Ovary (tissue), 10 donors: ENCODE measurements at places on chromosomes 3 and 15. TPM values are rescaled to one million over a fixed set of nuclear protein-coding genes. Genes with fewer than 3 reads are reported as not detected.

DNA sequence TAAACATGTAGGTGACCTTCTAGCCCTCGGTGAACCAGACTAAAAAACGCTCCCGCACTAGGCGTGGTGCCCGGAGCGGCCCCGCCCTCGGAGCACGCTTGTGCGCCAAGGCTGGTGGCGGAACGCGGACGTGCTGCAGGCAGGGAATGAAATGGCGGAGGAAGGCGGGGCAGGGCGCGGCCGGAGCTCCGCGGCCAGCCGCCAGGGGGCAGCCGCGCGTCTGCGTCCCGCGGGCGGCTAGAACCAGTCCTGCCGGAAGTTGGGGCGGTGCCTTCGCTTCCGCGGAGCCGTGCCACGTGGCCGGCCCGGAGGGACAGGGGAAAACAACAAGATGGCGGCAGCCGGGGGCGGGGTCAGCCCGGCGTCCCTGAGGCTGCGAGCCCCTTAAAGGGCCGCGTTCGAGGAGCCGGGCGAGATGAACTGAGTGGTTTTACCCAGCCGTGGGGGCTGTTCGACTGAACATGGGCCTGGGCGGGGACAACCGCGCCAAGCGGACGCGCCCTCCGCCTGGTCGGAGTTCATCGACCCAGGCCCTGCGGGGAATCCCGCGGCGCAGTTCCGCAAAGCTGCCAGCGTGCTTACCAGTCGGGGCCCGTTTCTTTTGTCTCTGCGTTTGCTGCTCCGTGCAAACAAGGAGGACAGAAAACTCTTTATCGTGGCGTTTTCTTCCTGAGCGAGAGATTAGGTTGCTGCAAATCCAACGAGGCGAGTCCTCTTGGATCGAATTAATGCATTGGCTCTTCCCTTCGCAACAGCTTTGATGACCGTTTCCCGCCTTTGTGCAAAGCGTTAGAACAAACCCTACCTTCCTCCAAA lies 90.9 kb upstream of the CHD2 start:
- peak; percentile 99 for DNase-seq

DNA sequence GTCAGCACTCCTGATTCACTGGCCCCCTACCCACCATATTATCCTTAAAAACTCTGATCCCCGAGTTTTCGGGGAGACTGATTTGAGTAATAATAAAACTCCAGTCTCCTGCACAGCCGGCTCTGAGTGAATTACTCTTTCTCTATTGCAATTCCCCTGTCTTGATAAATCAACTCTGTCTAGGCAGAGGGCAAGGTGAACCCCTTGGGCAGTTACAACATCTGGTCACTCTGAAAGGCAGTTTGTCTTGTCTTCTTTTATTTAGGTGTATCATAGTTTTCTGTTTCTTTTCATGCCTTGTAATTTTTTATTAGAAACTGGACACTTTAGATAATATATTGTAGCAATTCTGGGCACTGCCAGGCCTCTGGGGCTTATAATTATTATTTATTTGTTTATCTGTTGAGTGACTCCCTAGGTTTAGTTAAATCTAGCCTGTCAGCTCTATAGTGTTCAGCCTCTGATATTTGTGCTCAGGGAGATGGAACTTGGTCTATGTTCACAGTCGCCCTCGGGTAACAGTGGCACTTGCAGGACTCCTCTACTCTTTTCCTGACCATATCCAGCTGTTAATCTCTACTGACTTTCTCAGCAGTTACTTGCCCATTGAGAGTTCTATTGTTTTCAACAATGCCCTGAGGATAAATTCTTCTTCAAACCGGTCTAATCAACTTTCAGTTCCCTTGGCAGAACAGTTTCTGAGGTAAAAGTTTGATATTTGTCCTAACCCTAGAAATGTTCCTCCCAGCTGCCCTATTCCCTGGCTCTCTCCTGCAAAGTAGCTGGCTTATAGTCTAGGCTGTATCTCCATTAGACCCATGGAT lies 15.5 kb upstream of the PLAAT1 start:
- no peak for DNase-seq

The SLCO3A1 gene
- polyA plus RNA-seq: 18.9 TPM

DNA sequence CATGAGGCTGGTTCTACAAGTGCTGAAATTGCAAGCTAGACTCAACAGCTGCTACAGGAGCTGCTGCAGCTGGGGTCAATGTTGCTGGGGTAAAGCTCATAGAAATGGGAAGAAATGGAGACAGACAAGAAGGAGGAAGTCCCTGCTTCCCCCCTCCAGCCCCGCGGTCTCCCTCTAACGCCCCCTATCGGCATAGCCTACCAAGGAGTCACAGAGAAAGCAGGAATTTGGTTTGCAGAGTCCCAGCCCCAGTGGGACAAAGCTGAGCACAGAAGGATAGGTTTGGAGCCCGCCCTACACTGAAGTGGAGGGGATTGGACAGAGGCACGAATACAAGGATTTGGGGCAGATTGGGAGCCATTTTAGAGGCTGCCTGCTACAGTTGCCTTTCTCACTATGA lies 176.9 kb upstream of the ANKRD28 start:
- DNase-seq: no peak

GRCh38 chr15:99873451-99873850 lies 140.2 kb upstream of the LYSMD4 start:
- no peak for DNase-seq

GRCh38 chr3:40247714-40248454 lies 61.6 kb upstream of the EIF1B start:
- no peak for DNase-seq

DNA sequence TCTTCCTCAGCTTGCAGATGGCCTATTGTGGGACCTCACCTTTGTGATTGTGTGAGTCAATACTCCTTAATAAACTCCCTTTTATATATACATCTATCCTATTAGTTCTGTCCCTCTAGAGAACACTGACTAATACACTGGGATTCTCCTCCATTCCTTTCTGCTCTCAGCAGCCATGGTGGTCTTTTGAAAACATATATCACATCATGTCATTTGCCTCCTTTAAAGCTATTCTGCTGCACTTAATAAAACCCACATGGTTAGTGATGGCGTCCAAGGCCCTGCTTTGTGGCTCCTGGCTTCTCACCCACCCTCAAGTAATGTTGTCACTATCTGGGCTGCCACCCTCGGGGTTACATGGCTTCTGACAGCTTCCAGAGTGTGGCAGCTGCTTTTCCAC lies 169.5 kb downstream of the CADPS start:
- DNase-seq: no peak

DNA sequence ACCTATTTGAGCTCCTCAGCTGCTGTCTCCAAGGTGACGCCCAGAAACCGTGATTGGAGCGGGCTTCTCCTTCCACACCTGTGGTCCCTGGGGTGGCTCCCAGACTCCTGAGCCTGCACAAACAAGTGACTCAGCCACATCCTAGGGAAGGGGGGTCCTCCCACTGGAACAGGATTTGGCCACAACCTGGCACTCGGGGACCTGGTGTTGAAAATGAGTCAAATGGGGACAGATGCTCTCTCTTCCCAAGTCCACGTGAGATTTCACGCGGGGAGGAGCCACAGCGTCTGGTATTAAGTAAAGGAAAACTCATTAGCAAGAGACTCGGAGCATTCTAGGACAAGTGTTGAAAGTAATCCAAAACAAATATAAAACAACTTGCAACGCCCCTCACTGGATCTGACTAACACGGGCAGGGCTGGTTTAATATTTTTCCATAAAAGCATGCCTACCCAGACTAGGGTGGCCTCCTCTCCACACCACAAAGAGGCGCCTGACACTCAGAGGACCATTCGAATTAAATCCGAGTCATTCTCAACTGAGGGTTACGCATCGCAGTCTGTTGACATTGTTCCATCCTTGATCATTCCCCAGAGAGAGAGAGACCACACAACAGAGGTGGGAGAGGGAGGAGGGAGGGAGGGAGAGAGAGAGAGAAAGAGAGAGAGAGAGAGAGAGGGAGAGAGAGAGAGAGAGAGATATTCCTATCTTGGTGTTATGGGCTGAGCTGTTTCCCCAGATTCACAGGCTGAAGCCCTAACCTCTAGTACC lies 74.4 kb downstream of the MGLL start:
- DNase-seq: peak; percentile 37

DNA sequence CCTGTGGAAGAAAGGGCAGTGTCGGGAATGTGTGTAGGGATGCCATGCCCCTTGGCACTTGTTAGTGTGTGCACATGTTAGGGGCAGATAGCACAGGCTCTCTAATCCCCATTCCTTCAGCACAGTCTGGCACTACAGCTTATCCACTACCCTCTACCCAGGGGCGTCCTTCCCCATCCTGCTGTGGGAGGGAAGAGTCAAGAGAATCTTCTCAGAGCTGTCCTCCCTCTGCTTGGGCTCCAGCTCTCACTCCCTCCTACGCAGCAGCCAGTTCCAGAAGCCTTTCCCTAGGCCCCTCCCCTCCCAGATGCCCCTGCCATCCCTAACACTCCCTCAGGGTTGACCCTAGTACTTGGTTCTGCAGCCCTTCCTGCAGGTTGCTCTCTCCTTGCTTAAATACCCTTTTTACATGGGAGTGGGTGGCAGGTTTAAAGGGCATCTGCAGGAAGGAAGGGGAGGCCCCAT lies 815 bp upstream of the GRM2 start:
- no peak for DNase-seq

The CHRFAM7A gene
- 0.44 TPM for polyA plus RNA-seq

DNA sequence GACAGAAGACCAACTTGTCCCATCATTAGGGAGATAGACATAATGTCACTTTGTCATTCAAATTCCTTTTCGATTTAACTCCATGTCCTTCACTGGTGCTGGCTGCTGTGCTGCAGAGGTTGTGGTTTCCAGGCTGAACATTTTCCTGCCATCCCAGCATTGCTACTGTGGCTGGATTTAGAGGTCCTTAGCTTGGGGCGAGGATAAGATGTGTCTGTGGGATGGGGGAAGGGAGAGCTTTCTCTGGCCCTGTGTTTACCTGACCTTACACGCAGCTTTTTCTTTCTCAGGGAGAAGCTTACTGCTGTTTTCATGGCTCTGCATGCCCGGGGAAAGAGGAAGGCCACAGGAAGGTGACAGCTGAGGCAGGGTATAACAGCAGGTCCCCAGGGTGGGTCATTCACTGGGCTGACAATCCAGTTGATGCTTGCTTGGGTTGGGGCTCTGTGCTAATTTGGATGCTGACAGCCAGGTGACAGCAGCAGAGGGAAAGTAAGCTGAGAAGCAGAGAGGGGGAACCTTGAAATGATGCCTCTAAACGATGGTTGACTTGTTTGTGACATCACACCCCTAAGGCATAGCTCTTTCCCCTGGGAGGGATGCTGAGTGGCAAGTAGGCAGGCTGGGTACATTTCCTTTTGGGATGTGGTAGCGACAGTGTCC lies 326.9 kb upstream of the CTNNB1 start:
- no peak for DNase-seq

DNA sequence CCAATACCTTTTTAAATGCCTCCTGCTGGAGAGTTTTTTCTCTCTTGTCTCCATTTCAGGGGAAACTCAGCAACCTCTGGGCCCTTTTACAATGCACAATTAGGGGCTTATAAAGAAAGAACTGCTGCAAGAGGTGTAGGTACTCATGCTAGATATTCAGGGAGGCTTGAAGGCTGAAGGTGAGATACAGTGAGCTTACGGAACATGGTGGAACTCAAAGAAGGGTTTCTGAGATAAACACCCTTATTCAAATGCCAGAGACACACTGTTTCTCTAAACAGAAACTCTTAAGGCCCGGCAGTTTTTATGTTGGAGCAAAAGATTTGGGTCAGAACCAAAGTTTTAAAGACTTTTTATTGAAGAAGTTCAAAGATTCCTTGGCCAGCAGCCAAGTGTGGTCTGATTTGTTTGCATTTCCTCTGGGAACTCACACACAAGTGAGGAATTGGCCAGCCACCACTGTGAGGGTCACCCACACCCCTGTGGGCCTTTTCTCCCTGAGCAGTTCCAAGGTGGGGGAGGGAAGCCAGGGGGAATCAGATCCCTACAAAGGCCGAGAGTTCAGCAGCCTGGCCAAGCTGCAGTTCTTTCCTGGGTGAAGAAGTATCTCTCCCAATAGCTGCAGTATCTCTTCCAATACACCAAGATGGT lies 47.8 kb downstream of the TNFAIP8L3 start:
- DNase-seq: peak; percentile 81

GRCh38 chr3:28317438-28318022 lies 31.0 kb upstream of the ZCWPW2 start:
- DNase-seq: no peak

The SAMMSON gene
- 0.38 TPM for polyA plus RNA-seq
